ENCODE measurements at places on chromosomes 12 and 14. TPM values are rescaled to one million over a fixed set of nuclear protein-coding genes. Genes with fewer than 3 reads are reported as not detected.

Gene SLC4A8
- 8.0 TPM for total RNA-seq

Gene LRFN5
- not detected for total RNA-seq

Gene RNASE3
- total RNA-seq = not detected

Gene PZP
- total RNA-seq = not detected

Gene ENTPD5
- total RNA-seq = 15.0 TPM

Gene CLEC14A
- total RNA-seq = not detected

Gene PLEKHH1
- total RNA-seq = 0.78 TPM

Gene LRP1-AS
- total RNA-seq = not detected

Gene KCNH3
- 3.2 TPM for total RNA-seq

Gene TTC9
- 4.8 TPM for total RNA-seq

Gene STK38L
- 25.5 TPM for total RNA-seq

Gene WDHD1
- total RNA-seq = 6.3 TPM

Gene GDF11
- total RNA-seq = 2.8 TPM

DNA sequence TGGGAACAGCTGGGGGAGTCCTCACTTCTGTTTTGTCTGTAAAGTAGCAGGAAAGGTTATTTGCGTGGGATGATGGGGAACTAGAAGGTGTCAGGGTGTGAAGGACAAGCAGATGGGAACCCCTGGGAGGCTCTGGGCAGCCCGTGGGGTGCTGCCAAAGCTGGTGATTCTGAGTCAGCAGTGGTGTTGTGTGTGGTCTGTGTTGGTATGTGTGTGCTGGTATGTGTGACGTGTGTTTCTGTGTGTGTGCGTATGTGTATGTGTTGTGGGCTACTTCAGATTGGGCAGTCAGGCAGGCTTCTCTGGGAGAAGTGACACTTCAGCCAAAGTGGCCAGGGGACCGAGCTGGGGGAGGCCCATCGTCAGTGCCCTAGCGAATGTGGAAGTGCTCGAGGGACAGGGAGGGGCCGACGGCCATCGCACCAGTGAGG, 15.3 kb upstream of the BDKRB2 start:
- DNase-seq = no peak

DNA sequence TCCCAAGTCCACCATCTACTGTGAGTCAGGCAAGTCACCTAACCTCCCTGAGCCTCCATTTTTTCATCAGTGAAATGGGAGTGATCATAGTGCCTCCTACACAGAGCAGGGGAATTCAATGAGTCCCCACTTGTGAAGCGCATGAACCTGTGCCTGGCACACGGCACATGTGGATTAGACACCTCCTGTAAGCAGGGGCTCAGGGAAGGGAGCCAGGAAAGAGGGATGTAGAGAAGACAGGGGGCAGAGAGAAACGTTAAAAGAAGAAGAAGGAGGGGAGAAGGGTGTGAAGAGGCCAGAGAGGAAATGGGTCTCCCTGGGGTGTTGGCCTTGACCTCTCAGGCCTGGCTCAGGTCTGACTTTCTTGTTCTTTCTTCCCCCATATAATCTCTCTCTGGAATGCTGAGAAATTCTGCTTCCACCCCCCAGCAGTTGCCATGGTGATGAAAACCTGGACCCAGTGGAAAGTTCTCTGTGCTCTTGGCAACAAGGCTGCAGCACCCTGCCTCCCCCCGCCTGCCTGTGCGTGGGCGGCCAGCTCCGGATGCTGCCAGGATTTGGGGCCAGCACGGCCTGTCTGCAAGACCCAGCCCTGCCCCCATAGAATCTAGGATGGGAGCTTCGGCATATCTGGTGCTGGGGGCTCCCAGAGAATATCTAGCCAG, 94.5 kb downstream of the CALM1 start:
- no peak for DNase-seq

GRCh38 chr14:41548666-41549065, 58.0 kb upstream of the LRFN5 start:
- no peak for DNase-seq

- no peak for DNase-seq
These were observed 27.0 kb downstream of the SYNE3 start for GRCh38 chr14:95489214-95490137.

GRCh38 chr12:22160396-22161003, 114.5 kb downstream of the CMAS start:
- no peak for DNase-seq

DNA sequence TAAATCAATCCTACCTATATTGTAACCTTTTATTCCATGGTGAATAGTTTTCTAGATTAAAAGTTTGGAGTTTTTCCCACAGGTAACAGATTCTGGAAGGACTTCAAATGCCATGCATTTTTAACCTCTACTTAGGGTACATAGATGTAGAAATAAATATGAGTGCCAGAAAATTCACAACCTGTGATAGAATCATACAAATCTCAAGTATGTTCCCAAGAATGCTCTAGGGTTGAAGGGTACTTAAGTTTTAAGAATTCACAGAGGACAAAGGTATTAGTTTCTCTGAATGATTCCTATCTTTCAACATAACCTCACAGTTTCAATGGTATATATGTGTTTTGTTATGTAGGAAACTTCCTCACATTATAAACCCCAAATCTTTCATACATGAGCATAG, 511.3 kb downstream of the TMEM117 start:
- DNase-seq = no peak

DNA sequence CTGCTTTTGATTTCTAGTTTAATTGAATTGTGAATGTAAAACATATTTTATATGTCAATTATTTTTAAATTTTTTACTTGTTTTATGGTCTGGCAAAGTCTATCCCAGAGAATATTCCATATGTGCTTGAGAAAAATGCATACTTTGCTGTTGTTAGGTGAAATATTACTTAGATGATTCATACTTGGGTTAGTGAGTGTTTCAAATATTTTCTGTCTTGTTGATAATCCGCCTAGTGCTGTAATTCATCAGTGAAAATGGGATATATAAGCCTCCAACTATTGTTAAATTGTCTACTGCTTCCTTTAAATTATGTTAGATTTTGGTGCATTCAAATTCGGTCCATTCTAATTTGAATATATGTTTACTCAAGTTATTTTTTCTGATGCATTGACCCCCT, 395.5 kb downstream of the LRFN5 start:
- DNase-seq = no peak

DNA sequence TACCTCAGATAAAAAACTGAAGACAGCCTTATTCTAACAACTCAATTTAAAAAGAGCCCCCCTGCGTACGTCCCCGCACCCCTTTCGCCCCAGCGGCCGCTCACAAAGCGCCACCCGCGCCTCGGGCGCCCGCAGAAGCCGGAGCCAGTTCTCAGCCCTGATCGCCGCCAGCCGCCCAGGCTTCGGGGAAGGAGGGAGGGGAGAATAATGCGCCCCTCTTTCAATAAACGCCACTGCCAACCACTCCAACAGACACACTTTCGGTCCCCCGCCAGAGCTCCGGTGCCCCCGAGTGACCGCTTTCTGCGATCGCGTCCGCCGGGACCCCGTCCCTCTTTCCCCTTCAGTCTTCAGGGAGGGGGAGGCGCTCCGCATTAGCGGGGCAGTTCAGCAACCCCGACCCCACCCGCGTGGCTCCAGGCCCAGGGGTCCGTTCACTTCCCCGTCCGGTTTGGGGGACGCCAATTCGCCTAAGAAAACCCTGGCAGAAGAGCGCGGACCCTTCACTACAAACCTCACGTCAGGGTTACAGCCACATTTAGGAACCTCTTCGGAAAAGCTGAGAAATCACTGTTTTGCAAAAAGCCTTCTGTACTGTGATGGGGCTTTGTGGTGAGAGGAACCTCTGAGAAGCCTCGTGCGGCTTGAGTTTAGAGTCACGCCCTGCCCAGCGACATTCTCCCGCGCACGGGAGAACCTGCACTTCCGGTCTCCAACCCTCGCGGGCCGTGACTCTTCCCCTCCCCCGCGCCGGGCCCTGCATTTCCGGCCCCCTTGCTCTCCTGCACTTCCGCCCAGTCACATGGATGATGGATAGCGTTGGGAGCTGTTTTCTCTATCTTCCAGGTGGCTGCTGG, 18.7 kb downstream of the FOXG1 start:
- no peak for DNase-seq

DNA sequence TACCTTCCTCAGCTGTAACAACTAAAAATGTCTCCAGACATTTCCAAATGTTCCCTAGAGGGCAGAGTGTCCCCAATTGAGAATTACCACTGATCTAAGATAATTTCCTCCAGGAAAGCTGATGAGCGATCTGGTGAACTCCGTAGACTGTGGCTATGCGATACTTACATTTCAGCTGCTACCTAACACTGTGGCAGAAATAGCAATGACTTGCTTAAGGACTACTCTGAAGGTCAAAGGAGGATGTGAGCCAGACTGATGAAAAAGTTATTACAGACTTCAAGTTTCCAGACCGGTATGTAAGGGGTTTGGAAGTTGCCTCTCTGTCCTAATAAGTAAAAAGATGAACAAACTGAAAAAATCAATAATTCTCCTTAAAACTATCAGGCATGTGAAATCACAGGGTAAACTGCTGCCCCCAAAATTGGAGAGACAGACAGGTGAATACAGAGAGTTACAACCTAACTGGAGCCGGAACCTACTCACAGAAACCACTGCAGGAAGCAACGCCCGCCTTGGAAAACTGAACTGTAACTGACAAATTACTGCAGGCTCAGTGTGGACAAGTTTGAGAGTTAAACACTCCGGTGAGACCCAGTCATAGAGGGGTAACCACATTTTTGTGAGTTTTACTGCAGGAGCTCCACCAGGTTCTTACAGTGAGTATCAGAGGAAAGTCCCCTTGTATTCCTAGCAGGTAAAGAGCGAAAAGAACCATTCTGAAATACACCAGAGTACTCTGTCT, 60.0 kb upstream of the PARP11 start:
- no peak for DNase-seq

GRCh38 chr14:101882141-101882935, 82.0 kb upstream of the DYNC1H1 start:
- no peak for DNase-seq

DNA sequence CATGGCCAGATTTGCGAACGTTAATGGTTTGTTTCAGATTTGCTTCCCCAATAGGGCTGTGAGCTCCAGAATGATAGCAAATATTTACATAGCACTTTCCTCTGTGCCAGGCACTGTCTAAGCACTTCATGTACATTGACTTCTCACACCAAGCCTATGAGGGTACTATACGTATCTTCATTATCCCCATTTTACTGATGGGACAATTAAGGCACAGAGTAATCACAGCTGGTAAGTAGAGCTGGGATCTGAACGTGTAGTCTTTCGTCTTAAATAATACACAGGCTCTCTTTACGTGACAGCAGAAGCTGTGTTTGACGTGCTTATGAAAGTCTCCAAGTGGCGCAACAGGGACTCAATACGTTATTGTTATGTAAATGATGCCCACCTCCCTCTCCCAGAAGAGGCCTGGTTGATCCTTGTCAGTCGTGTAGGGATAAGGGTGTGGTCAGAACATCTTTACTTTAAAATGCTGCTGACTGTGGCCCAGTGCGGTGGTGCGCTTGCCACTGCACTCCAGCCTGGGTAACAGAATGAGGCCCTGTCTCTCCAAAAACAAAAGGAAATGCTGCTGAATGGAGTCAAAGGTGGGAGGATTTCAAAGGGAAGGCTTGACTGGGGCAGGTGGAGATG, 66.3 kb upstream of the TCL1B start:
- DNase-seq = no peak

- DNase-seq = no peak
These were observed 265.5 kb upstream of the GRIP1 start for GRCh38 chr12:66944365-66944764.

GRCh38 chr12:39012870-39013269, 107.5 kb upstream of the CPNE8 start:
- no peak for DNase-seq

DNA sequence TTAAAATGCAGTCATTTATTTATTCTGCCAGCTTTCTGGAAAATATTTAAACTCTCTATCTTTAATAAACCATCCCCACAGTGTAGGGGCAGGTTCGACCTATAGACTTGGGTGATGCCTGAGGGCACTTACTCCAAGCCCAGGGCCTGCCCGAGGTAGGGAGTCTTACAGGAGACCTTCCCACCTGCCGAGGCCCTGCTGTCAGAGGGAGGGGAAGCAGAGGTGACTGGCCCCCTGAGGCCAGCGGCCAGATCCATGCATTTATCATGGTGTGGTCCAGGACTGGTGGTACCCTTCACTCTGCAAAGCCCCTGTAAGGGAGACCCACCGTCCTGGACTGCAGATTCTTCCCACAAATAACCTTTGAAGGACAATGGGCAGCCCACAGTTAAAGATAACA, 7.6 kb downstream of the EML1 start:
- DNase-seq = no peak

- DNase-seq = peak; percentile 46
These were observed at the start of gene NTN4 for GRCh38 chr12:95790033-95790916. Gene NTN4, minus strand, starts transcription at chr12:95790764. Its CDS starts 455 bp downstream, at chr12:95790309.

- no peak for DNase-seq
These were observed 219.2 kb upstream of the TBX3 start for GRCh38 chr12:114903083-114903691.

All from Caki2 (cell line).